ENCODE measurements at places on chromosomes 16 and 17. TPM values are rescaled to one million over a fixed set of nuclear protein-coding genes. Genes with fewer than 3 reads are reported as not detected.
A peak's percentile ranks its signal among the peaks of the same experiment; 100 is the strongest.

DNA sequence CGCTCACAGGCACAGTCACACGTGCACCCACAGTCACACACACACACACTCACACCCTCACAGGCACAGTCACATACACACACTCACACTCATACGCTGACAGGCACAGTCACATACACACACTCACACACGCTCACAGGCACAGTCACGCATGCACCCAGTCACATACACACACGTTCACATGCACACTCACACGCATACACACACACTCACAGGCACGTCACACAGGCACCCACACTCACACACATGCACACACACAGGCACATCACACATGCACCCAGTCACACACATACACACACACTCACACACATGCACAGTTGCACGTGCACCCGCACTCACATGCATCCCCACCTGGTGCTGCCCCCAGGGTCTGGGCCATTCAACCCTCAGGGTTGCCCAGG is 46.1 kb upstream of the CBFA2T3 start:
- no peak for DNase-seq

- DNase-seq: no peak
Measured at GRCh38 chr17:47708864-47709541, 15.0 kb downstream of the TBKBP1 start.

The ZNF750 gene
- not detected for total RNA-seq

The KRT32 gene
- total RNA-seq: not detected

DNA sequence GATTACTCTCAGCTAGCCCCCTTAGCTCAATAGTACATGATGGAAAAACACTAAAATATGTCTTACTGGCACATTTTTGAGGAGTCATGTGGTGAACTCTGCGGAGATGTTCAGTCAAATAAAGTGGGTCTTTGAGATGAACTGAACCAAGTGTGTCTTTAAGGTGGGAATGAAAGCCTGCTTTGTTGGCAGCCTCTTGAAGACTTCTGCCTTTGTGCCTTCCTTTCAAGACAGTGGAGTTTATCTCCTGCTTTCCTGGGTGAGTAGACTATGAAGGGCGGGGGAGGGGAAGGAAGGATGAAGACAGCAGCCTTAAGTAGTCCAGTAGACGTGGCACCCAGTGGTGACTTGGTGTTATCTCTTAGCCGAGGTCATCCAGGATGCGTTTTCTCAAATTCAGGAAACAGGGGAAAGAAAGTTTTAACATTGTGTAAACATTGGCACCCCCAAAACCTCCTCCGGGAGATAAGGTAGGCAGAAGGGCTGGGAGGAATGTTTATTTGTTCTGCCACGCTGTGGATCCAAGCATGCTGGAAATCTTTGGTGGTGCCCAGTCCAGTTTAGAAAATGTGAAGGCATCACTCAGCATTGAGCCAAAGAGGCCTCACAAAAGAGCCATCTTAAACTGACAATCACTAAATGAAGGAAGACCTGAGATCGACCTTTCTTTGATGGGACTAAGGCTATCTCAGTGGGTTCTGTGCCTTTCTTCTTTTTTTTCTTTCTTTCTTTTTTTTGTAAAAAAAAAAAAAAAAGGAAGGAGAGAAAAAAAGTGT is 220.6 kb downstream of the FTO start:
- no peak for DNase-seq

The HOXB4 gene
- 7.8 TPM for total RNA-seq

DNA sequence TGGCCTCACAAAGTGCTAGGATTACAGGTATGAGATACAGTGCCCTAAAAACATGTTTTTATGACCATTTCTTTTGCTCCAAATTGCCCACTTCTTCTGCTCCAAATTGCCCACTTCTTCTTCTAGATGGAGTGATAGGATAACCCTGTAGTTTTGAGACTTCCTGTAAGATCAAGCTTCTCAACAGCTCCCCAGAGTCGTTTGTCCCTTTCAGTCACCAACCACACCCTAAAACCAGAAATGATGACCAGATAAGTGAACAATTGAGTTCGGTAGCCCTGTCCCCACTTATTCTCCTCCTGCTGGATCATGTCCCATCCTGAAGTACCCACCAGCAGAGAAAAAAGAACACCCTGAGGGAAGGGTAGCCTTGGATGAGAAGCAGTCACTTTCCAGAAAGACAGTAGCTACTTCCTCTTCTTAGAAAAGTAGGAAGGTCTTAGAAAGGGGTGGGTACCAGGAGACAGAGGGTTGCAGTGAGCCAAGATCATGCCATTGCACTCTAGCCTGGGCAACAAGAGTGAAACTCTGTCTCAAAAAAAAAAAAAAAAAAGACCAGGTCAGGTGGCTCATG is 2.5 kb downstream of the ODAD4 start:
- DNase-seq: peak; percentile 45

The RASL10B gene
- total RNA-seq: not detected

The MPV17L gene
- not detected for total RNA-seq

GRCh38 chr17:37770631-37771518 is 26.0 kb upstream of the HNF1B start:
- peak; percentile 48 for DNase-seq

The STAT5A gene
- total RNA-seq: 127 TPM

DNA sequence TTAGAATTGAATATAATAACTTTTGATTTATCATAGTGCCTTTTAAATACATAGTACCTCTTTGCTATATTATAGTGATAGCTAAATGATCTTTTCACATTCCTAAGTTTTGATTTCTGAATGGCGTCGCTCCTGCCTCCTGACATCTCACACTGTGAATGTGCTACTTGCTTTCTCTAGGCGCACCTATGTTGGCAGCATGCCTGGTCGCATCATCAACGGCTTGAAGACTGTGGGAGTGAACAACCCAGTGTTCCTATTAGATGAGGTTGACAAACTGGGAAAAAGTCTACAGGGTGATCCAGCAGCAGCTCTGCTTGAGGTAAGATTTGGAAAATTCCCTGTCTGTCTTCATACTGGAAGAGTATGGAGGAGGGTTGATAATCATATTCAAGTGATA is 29.8 kb upstream of the ABCC11 start:
- no peak for DNase-seq
